ENCODE measurements at places on chromosomes 13 and 19. TPM values are rescaled to one million over a fixed set of nuclear protein-coding genes. Genes with fewer than 3 reads are reported as not detected.

- no peak for DNase-seq
Observed at GRCh38 chr13:39016787-39017186, 21.1 kb downstream of the PROSER1 start.

GRCh38 chr19:3698386-3698950 is 1.8 kb downstream of the PIP5K1C start:
- no peak for DNase-seq

The SYNGR4 gene
- total RNA-seq, result not detected

- peak; percentile 81 for DNase-seq
Observed at GRCh38 chr13:112814905-112815585, 125.2 kb downstream of the ATP11A start.

The ELOF1 gene
- 44.3 TPM for total RNA-seq

DNA sequence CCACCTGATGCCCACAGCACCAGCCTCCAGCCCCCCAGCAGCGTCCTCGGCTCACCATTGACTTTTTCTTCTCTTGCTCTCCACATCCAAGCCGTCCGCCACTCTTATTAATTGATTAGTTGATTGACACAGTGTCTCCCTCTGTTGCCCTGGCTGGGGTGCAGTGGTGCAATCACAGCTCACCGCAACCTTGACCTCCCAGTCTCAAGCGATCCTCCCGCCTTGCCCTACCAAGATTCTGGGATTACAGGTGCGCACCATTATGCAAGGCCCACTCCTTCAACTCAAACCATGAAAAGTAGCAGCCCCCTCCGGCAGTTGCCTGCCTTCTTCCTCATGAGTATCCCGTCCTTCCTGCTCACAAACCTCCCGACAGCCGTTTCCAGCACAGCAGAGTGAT is 921 bp upstream of the TEX29 start:
- DNase-seq, result no peak

- DNase-seq, result no peak
Observed at GRCh38 chr13:54347531-54347930, 1318.9 kb downstream of the OLFM4 start.

The FGF21 gene
- not detected for total RNA-seq

The F10 gene
- 7.9 TPM for total RNA-seq

The ZFP36 gene
- 224 TPM for total RNA-seq

- DNase-seq, result no peak
Observed at GRCh38 chr19:1288833-1289685, 3.4 kb downstream of the EFNA2 start.

DNA sequence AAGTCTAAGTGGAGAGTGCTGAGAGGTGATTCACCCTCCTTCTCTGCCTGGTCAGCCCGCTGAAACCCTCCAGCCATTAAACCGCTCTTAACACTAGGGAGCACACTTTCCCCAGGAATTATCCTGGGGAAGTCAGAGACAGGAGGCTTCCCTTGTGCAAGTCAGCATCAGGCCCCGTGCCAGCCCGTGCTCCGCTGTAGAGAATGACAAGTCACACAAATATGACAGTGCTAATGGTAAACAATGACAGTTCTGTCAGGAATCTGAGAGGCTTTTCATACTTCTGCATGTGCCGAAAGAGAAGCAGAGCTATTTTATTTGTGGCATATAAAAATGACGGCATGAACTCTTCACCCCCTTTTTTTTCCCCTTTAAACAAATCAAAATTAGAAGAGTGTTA is 816.9 kb upstream of the SLC10A2 start:
- DNase-seq, result peak; percentile 84

All from upper lobe of right lung (tissue), 1 donor.